ENCODE measurements at places on chromosomes 12 and 14. TPM values are rescaled to one million over a fixed set of nuclear protein-coding genes. Genes with fewer than 3 reads are reported as not detected.

The ZC2HC1C gene
- 7.4 TPM for total RNA-seq

DNA sequence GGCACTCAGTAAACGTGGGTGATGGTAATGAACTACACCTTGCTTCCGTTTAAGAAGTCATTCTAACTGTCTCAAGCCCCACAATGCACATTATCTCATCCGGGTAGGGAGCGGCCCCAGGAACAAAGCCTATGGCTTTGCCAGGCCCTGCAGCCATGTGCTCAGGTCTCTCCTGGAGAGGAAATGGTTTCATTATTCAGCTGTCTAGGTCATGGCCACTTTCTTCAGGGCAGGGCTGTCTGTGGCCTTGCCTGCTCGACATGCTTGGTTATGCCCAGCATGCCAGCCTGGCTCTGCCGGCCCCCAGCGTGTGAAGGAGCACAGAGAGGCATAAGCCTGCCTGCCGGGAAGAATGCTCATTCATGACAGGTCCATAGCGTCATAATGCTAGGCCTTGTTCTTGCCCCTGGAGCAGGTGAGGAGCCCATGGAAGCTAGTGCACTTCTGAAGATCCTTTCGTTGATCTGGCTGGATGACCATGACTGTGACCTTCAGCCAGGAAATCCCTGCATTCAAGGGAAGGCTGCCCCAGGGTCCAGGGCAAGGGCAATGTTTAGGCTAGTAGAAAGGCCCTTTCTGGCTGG lies 26.3 kb upstream of the FOS start:
- no peak for DNase-seq

DNA sequence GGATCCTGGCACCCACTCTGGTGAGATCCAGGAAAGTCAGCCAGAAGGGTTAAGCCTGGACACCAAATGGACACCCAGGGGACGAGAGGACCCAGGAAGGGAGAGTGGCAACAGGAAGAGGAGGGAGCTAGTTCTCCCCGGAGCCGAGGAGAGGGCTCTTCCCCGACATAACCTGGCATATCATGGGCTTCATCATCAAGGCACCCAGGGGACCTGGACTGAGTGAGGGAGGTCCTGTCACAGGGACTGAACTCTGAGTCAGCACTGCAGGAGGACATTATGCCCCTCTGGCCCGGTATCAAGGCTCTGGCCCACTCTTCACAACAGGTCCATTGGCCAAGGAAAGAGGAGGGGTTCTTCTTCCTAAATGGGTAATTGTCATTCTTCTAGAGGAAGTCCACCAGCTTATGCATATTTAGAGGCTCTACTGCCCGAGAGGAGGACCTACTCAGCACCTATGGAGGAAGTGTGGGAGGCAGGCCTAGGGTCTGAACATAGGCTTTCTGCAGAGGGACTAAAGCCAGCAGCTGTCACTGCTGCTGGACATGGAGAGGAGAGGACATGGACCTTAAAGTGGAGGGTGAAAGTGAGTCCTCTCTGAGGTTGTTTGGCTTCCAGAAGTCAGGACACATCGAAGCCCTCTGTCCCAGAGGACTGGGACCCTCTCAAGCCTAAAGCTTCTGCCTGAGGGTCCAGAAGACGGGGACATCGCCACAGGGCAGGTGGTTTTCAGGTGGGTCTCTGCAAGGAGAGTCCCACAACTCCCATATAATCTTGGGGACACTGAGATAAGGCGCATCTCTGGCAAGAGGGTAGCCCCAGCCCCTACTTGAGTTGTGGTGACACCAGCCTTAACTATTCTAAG lies 18.6 kb downstream of the ISCA2 start:
- DNase-seq = no peak

DNA sequence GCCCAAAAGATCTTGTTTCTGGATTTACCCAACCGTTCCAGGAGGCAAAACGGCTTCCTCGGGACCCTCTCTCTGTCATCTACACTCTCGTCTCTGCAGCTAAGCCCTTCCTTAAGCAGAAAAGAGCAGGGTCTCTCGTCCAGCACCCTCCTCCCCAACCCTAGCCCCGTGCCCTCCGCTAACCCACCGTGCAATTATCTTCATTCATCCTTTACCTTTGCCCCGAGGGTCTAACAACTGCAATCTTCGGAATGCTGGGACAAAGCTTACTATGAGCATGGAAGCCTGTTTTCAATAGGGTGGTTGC lies 276 bp upstream of the BMAL2 start:
- DNase-seq = no peak

GRCh38 chr14:91284791-91285548 lies 40.5 kb upstream of the GPR68 start:
- DNase-seq = no peak

DNA sequence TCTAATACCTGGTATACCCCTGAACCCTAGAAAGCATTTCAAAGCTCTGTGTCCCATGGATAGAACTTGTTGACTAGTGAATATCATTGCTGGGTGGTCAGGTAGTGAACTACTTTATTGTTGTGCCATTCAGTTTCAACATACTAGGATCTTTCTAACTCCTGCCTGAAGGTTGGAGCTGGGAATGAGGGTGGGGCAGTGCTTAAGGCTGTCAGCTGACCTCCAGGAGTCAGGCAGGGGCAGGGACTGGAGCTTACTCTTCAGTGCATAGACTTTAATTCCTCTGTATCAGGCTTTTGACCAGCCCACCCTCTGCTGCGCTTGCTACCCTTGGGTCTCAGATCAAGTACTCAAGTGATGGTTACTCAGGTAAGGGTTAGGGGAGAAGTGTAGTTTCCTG lies 102.6 kb upstream of the RFX4 start:
- DNase-seq = no peak

DNA sequence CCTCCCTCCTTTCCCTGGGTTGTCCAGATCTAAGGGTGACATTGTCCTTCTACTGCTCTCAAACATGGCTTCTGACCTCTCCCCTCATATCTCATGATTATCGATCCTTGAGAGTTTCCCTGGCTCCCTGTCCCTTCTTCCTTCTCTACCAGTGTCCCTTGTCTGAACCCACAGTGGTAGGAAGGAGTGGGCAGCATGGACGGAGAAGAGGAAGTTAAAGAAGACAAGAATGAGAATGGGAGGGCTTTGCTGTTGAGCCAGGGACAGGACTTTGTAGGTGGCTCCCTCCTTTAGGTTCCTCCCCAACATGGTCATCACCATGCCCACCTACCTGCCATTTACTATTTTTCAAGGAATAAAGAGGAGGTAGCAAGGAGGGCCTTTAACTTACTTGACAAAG lies 166.7 kb downstream of the TMEM117 start:
- no peak for DNase-seq

GRCh38 chr12:32126720-32127119 lies 20.1 kb downstream of the BICD1 start:
- DNase-seq = no peak

DNA sequence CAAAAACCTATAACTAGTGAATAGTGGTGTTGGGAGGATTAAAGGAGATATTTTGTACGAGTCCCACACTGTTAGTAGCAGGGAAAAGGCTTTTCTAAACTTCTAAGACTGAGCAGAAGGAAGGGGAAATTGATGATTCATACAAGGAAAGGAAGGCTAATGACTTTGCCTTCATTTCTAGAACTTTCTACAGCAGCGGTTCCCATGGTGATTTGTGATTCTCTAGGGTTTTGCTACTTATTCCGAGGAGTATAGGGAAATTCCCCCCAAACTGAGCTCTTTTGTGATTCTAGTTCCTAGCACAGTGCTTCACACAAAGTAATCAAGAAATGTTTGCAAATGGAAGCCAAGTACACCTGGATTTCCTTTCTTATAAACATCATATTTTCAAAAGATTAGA lies 23.8 kb upstream of the PWP1 start:
- no peak for DNase-seq

DNA sequence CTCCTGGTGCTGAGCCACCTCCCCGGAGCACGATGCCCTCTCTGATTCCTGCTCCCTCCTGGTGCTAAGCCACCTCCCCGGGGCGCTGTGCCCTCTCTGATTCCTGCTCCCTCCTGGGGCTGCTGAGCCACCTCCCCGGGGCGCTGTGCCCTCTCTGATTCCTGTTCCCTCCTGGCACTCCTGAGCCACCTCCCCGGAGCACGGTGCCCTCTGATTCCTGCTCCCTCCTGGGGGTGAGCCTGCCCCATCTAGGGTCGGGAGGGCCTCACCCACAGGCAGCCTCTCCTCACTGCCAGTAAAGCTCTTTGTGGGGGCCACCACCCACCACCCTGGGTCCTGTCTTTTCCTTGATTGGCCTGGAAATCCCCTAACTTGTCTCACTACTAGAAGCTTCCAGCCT lies 327.6 kb upstream of the SFSWAP start:
- no peak for DNase-seq

The DAO gene
- total RNA-seq = not detected

DNA sequence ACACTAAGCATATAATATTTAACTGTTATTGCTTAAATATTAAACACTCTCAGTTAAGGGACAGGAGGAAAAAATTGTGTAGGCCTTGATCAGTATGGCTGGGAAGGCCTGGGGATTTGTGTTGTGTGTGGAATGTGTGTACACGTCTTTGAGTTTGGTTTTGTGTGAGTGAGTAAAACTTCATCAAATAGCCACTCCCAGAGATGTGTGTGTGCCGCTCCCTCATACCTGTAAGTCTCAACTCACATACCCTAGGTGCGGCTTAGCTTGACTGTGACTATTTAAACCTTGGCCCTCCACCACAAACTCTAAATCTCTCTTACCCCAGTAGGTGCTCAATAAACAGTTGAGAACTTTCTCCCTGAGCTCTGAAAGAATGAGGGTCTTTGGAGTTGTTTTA lies 64.3 kb downstream of the FLRT2 start:
- no peak for DNase-seq

DNA sequence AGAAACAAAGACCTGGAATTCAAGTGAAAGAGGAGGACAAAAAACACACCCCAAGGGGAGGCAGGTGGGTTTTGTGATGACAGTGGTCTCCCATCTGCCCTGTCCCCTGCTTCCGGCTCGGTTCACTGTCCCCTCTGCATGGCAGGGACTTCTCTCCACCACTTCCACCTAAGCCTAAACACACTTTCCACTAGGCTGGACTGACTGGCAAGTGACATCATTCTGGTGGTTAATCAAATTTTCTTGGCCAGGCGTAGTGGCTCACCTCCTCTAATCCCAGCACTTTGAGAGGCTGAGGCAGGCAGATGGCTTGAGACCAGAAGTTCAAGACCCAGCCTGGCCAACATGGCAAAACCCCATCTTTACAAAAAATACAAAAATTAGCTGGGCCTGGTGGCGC lies 11.9 kb downstream of the PLEKHG6 start:
- DNase-seq = no peak

GRCh38 chr12:56119361-56119796 lies 1.3 kb downstream of the ZC3H10 start:
- peak; percentile 83 for DNase-seq

DNA sequence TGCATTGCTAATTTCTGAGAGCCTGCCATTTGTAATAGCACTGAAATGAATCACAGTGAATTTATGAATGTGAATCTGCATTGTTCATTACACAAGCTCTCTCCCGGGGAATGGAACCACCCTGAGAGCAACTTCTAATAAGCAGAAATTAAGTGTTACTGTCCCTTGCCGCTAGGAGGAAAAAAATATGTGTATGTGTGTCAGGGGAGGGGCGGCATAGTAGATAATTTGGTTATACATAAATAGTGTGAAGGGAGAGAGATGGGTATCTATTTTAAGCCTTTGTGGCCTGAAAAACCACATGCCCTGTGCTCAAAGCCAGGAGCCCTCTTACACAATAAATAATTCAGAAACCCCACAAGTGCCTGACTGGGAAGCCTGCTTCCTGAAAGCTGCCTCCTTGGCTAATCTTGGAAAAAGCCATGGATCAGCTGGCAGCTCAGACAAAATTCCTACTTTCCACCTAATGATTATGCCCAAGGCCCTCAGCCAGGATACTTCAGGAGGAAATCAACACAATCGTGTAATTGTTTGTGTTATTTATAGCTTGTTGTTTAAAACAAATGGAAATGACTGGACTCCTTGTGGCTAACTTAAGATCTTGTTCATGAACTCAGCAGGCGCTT lies 366.2 kb upstream of the KITLG start:
- no peak for DNase-seq

- DNase-seq = no peak
Observed at GRCh38 chr12:6253278-6253677, 53.1 kb downstream of the CD9 start.

The ZNF664 gene
- 78.0 TPM for total RNA-seq

The ANO2 gene
- 6.6 TPM for total RNA-seq

The ADGRD1 gene
- 75.1 TPM for total RNA-seq

- no peak for DNase-seq
Observed at GRCh38 chr12:25495331-25496097, 57.6 kb downstream of the LMNTD1 start.

The APOF gene
- not detected for total RNA-seq

The MUCL1 gene
- total RNA-seq = not detected

The LTB4R2 gene
- 2.1 TPM for total RNA-seq

The AMDHD1 gene
- 0.29 TPM for total RNA-seq

- no peak for DNase-seq
Observed at GRCh38 chr14:76346391-76347160, 29.4 kb upstream of the ESRRB start.

The POTEG gene
- not detected for total RNA-seq

GRCh38 chr14:86462193-86462753 lies 932.3 kb downstream of the FLRT2 start:
- DNase-seq = no peak

The RNASE7 gene
- total RNA-seq = not detected

GRCh38 chr12:107618106-107618505 lies 67.5 kb upstream of the PWP1 start:
- no peak for DNase-seq

DNA sequence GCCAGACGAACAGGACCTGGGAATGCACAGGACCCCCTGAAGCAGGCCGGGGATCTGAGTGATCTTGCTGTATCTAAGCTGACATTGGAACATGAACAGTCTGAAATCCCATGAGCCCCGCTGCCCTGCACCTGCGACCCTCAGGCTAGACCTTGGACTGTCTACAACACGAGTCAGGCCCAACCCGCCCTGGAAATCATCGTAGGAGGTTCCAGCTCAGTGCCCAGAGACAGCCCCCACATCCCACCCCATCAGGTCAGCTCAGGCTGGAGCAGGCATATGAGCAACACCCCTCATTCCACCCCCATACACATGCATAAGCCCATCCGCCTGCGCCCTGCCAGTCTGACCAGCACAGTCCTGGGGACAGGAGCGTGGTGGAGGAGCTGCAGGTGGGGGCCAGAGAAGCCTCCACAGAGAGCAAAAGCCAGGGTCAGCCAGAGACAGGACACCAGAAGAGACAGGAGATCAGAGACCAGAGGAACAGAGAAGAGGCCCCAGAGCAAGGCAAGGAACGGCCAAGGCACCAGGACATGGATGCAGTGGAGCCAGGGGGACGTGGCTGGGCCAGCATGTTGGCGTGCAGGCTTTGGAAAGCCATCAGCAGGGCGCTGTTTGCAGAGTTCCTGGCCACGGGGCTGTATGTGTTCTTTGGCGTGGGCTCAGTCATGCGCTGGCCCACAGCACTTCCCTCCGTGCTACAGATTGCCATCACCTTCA lies at the start of gene AQP6:
AQP6 (plus strand) TSS at position 307 of the 720 bp plus-strand sequence; CDS start at position 534, 227 bp downstream.
- DNase-seq = no peak

DNA sequence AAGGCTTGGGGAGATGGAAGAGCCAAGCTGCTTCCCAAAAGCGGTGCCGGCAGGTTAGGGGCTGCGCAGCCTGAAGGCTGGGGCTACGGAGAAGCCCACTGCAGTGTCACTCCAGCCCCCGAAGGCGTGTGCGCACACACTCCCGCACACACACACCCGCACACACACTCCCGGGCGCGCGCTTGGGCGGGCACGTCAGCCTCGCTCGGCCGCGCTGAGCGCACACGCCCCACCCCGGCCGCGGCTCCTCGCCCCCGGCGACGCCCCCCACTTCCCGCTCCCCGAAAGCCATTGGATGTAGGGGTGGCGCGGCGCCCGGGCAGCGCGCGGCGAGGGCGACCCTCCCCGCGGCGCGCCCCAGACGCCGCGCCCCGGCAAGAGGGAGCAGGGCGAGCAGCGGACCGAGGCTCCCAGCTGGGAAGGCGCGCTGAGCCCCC lies at the start of gene KCNK10:
KCNK10 (minus strand) TSS at position 184 of the 437 bp plus-strand sequence. CDS start 471 bp downstream, outside the sequence.
- DNase-seq = no peak

All from heart left ventricle (tissue), 16 donors.